ENCODE measurements at places on chromosomes 5 and 9. TPM values are rescaled to one million over a fixed set of nuclear protein-coding genes. Genes with fewer than 3 reads are reported as not detected.

GRCh38 chr9:123011878-123012528 is 21.5 kb upstream of the GPR21 start:
- H3K27ac ChIP-seq, result no peak overlapping the region
- no peaks in the 10 kb centered on the region for H3K36me3 ChIP-seq
- H3K4me1 ChIP-seq, result no peaks in the 10 kb centered on the region
- no peaks in the 10 kb centered on the region for H3K27me3 ChIP-seq
- DNase-seq, result no peak

GRCh38 chr9:1156794-1157550 is 106.8 kb downstream of the DMRT2 start:
- DNase-seq, result no peak
- H3K36me3 ChIP-seq, result no peaks in the 10 kb centered on the region
- H3K27me3 ChIP-seq, result no peaks in the 10 kb centered on the region
- H3K4me3 ChIP-seq, result no peak overlapping the region

The PIP5K1B gene
- total RNA-seq, result 2.6 TPM

GRCh38 chr5:14263113-14263512 is 120.0 kb downstream of the TRIO start:
- DNase-seq, result no peak
- H3K4me3 ChIP-seq, result no peak overlapping the region
- H3K27ac ChIP-seq, result no peak overlapping the region
- H3K27me3 ChIP-seq, result no peaks in the 10 kb centered on the region
- H3K36me3 ChIP-seq, result no peaks in the 10 kb centered on the region

DNA sequence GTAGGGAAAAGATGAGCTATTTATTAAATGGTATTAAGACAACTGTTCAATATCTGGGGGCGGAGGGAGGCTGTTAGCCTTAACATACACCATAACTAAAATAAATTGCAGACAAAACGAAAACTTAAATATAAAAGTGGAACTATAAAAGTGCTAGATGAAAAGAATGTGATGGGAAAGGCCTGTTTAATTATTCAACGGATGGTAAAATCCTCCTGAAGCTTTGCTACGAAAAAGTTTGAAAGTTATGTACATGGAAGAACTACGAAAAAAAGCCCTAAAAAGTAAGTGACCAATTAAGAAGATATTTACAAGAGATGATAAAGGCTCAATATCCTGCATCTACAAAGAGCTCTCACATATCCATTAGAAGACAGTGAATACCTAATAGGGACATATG is 197.8 kb upstream of the IER5L start:
- H3K27ac ChIP-seq, result no peak overlapping the region
- H3K36me3 ChIP-seq, result no peaks in the 10 kb centered on the region
- H3K27me3 ChIP-seq, result no peaks in the 10 kb centered on the region
- no peaks in the 10 kb centered on the region for H3K4me1 ChIP-seq
- no peak for DNase-seq

GRCh38 chr5:14715481-14715880 is 51.0 kb downstream of the OTULIN start:
- peak overlapping the region; percentile 67 for H3K27ac ChIP-seq
- H3K27me3 ChIP-seq, result no peaks in the 10 kb centered on the region
- H3K4me3 ChIP-seq, result no peak overlapping the region
- no peaks in the 10 kb centered on the region for H3K36me3 ChIP-seq
- H3K4me1 ChIP-seq, result peaks cover 12% of the 10 kb centered on the region

GRCh38 chr5:133657036-133657435 is 44.7 kb upstream of the FSTL4 start:
- no peaks in the 10 kb centered on the region for H3K27me3 ChIP-seq
- no peaks in the 10 kb centered on the region for H3K36me3 ChIP-seq
- H3K4me1 ChIP-seq, result no peaks in the 10 kb centered on the region
- H3K27ac ChIP-seq, result no peak overlapping the region
- no peak for DNase-seq
- H3K4me3 ChIP-seq, result no peak overlapping the region

DNA sequence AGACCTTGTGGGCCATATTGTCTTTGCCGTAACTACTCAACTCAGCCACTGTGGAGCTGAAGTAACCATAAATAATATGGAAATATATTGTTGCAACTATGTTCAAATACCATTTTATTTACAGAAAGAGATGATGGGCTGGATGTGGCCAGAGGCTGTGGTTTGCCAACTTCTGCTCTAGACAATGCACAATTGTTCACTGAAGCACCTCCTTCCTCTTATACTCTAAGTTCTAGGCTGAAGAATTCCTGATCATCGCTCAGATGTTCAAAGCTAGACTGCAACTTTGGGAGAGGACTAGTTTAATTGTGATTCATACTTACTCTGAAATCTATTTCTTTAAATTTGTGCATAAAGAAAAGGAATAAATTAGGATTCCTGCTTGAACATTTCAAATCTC is 245.0 kb downstream of the TAF11L14 start:
- DNase-seq, result no peak
- H3K4me1 ChIP-seq, result no peaks in the 10 kb centered on the region
- no peaks in the 10 kb centered on the region for H3K36me3 ChIP-seq
- H3K4me3 ChIP-seq, result no peak overlapping the region

The TPD52L3 gene
- total RNA-seq, result not detected

DNA sequence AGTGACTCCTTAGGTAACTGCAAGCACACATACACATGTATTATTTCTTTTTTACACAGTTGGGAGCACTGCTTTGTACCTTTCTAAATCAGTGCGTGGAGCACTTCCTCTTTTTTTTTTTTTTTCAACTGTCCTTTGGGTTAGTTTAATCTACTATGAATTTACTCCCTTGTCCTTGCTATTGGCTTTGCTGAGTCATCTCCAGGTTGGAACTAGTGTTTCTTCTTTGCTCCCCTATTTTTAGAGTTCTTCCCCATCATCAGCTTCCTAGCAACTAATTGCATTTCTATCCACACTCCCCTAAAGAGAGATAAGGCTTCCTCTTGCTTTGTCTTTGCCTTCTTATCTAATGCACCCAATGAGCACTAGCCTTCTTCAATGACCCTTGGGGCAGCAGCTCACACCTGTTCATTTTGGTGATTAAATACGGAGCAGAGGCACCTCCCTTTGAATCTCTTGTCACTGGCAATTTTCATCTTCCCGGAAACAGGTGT is 24.3 kb downstream of the S100Z start:
- H3K36me3 ChIP-seq, result no peaks in the 10 kb centered on the region
- DNase-seq, result no peak
- H3K4me3 ChIP-seq, result no peak overlapping the region
- H3K4me1 ChIP-seq, result no peaks in the 10 kb centered on the region
- H3K27me3 ChIP-seq, result no peaks in the 10 kb centered on the region

GRCh38 chr5:71924980-71925379 is 182.3 kb upstream of the MAP1B start:
- H3K36me3 ChIP-seq, result no peaks in the 10 kb centered on the region
- no peak for DNase-seq
- H3K4me1 ChIP-seq, result no peaks in the 10 kb centered on the region
- H3K27ac ChIP-seq, result no peak overlapping the region
- no peak overlapping the region for H3K4me3 ChIP-seq

DNA sequence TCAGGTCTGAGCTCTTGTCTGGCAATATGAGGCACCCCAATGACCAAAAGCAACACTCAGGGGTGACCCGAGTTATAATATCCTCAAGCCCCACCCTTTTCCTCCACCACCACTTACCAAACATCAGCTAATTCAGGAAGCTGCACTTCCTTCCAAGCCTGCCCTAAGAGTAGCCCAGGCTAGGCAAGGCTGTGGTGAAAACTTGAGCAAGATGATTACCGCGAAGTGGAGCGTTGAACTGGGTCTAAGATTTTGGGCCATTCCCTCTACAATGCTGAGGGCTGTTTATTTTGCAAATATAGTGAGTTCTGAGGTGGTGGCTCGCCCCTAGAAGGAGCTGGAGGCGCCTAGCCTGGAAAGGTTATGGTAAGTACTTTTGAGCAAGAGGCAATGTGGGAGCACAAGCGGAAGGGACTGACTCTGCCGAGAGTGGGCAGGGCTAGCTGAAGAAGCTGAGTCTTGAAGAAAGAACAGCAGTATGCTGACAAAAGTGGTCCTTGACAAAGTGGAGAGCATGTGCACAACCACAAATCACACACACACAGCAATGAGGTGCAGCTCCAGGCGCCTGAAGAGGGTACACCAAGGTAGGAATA is at the start of gene HK3:
Gene HK3 (minus strand): TSS at position 51 of the 596 bp plus-strand sequence. CDS start 3,187 bp downstream, outside the sequence.
- no peak for DNase-seq
- no peak within 1 kb of the TSS for H3K4me3 ChIP-seq
- no peaks in the 10 kb centered on the region for H3K36me3 ChIP-seq
- no peaks in the 10 kb centered on the region for H3K27me3 ChIP-seq
- no peaks in the 10 kb centered on the region for H3K4me1 ChIP-seq

The TRIM52 gene
- 4.9 TPM for total RNA-seq

DNA sequence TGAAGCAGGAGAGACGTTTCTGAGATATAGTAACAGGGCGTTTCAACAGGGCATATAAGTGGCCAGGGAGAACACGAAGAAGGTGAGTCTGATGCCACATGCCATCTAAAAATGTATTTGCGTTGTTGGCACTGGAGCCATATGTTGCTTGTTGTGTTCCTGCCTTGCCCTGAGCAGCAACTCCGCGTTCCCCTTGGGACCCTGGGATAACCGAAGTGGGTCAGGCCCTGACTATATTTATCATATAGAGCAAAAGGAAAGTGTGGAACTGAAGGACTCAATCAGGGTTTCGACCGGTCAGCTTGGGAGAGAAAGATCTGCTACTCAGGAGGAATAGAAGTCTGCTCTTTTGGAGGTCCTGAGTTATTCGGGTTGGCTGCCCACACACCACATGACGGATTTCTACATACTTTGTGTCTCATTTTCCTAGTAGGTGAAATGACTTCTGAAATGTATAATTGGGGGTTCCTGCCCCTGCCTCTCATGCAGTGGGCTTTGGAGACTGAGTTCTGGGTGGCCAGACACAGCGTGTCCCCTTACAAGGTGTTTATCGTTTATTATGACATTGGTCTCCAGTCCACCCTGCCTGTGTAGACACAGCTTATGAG is 3.0 kb downstream of the STC2 start:
- H3K27ac ChIP-seq, result no peak overlapping the region
- DNase-seq, result no peak
- H3K4me3 ChIP-seq, result no peak overlapping the region

DNA sequence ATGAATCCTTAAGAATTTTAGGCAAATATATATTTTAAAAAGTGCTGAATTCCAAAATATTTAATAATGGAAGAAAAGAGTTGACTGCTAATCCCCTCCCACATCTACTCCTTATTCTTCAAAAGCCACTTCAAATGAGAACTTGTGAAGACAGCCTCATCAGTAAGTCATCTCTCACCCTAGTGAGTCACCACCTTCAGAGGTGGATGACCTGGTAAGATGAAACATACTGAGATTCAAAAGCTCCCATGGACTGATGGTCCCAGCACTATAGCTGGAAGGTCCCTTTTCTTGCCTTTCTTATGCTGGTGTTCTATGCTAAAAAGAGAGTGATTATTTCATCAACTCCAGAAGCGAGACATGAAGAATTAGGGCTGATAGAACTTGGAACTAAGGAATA is 37.8 kb upstream of the SPDL1 start:
- no peaks in the 10 kb centered on the region for H3K36me3 ChIP-seq
- no peak overlapping the region for H3K4me3 ChIP-seq
- no peak for DNase-seq
- H3K27ac ChIP-seq, result no peak overlapping the region

GRCh38 chr5:158407824-158408195 is 548.9 kb upstream of the CLINT1 start:
- no peaks in the 10 kb centered on the region for H3K4me1 ChIP-seq
- no peak overlapping the region for H3K27ac ChIP-seq
- H3K27me3 ChIP-seq, result no peaks in the 10 kb centered on the region
- no peak overlapping the region for H3K4me3 ChIP-seq
- no peak for DNase-seq

DNA sequence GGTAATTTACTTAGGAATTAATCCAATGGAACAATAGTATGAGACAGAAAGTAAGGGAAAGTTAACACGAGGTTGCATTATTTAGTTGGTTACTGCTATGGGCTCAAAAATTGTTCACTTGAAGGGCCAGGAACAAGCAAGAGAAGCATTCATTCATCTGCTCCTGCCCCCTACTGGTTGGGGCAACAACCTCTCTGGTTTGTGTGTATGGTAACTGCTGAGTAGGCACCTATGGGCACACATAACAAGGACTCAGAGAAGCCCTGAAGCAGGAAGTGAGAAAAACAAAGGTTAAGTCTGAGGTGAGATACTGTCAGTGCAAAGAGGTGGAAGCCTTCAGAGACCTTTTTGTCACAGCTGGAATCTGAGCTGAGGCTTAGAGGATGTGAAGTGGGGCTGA is 34.4 kb upstream of the RANBP6 start:
- no peaks in the 10 kb centered on the region for H3K4me1 ChIP-seq
- H3K27me3 ChIP-seq, result no peaks in the 10 kb centered on the region
- H3K27ac ChIP-seq, result no peak overlapping the region
- no peak overlapping the region for H3K4me3 ChIP-seq
- DNase-seq, result no peak

GRCh38 chr9:27474305-27474704 is 49.8 kb upstream of the IFNK start:
- no peak overlapping the region for H3K27ac ChIP-seq
- H3K27me3 ChIP-seq, result no peaks in the 10 kb centered on the region
- H3K4me1 ChIP-seq, result peaks cover 25% of the 10 kb centered on the region
- H3K36me3 ChIP-seq, result no peaks in the 10 kb centered on the region
- DNase-seq, result no peak
- H3K4me3 ChIP-seq, result no peak overlapping the region

DNA sequence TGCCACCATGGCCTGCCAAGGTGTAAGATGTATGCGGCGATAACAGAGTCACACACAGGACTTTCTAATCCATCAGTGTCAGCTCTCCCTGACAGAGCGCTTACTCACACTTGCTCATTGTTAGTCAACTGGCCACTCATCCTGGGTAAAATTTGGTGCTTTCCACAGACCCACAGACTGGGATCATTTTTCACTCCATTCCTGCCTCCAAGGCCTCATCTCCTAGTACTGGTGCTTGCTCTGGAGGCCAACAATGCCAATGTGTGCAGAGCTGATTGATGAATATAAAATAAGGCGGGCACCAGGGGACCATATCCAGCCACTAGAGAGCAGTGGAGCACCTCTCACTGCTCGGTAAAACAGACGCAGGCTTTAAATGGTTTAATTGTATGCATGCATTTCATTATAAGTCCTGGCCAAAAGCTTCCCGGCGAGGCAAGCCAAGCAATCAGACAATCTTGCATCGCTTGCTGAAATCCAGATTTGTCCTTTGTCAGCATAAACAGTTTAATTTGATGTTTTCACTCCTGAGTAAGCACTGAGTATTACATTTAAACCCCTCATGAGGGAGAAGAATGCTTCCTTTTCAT is 22.3 kb downstream of the PSMB7 start:
- no peaks in the 10 kb centered on the region for H3K27me3 ChIP-seq
- H3K36me3 ChIP-seq, result no peaks in the 10 kb centered on the region
- no peak for DNase-seq
- no peak overlapping the region for H3K4me3 ChIP-seq
